ENCODE measurements at places on chromosomes 6 and 20. TPM values are rescaled to one million over a fixed set of nuclear protein-coding genes. Genes with fewer than 3 reads are reported as not detected.

- H3K4me3 ChIP-seq, result no peak overlapping the region
- no peaks in the 10 kb centered on the region for H3K4me1 ChIP-seq
These were observed 9.2 kb downstream of the LY86 start for GRCh38 chr6:6597682-6598081.

Gene LY6G6D
- total RNA-seq, result not detected

GRCh38 chr6:151297886-151298285 is 58.1 kb downstream of the AKAP12 start:
- DNase-seq, result no peak
- no peak overlapping the region for H3K27ac ChIP-seq
- no peaks in the 10 kb centered on the region for H3K36me3 ChIP-seq
- H3K4me3 ChIP-seq, result no peak overlapping the region

DNA sequence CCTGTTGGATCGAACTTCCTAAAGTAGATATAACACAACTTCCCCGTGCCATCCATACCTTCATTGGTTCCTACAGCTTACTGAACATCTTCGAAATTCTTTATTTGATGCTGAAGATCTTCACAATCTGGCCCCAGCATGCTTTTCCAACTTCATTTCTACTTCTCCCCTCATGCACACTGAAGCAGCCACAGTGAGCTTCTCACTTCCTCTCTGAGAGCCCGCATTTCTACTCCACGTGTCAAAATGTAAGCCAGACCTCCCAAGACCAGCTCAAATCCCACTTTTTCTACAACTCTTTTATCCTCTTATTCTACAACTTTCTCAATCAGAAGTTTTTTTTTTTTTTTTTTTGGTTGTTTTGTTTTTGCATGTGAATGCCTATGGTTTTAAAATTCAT is 254.7 kb downstream of the GMPR start:
- no peaks in the 10 kb centered on the region for H3K27me3 ChIP-seq
- DNase-seq, result no peak
- H3K27ac ChIP-seq, result no peak overlapping the region
- no peak overlapping the region for H3K4me3 ChIP-seq

Gene CABLES2
- 10.8 TPM for total RNA-seq

- H3K27me3 ChIP-seq, result no peaks in the 10 kb centered on the region
- no peak overlapping the region for H3K27ac ChIP-seq
- no peaks in the 10 kb centered on the region for H3K4me1 ChIP-seq
- H3K4me3 ChIP-seq, result no peak overlapping the region
- H3K36me3 ChIP-seq, result no peaks in the 10 kb centered on the region
These were observed 17.7 kb downstream of the HCK start for GRCh38 chr20:32069711-32070110.

GRCh38 chr6:120129228-120129627 is 779.7 kb upstream of the MAN1A1 start:
- H3K27me3 ChIP-seq, result no peaks in the 10 kb centered on the region
- no peak for DNase-seq
- H3K27ac ChIP-seq, result no peak overlapping the region

- no peaks in the 10 kb centered on the region for H3K36me3 ChIP-seq
- H3K4me3 ChIP-seq, result no peak overlapping the region
- H3K27me3 ChIP-seq, result no peaks in the 10 kb centered on the region
- DNase-seq, result no peak
These were observed 23.8 kb downstream of the MANEA start for GRCh38 chr6:95601133-95601532.

DNA sequence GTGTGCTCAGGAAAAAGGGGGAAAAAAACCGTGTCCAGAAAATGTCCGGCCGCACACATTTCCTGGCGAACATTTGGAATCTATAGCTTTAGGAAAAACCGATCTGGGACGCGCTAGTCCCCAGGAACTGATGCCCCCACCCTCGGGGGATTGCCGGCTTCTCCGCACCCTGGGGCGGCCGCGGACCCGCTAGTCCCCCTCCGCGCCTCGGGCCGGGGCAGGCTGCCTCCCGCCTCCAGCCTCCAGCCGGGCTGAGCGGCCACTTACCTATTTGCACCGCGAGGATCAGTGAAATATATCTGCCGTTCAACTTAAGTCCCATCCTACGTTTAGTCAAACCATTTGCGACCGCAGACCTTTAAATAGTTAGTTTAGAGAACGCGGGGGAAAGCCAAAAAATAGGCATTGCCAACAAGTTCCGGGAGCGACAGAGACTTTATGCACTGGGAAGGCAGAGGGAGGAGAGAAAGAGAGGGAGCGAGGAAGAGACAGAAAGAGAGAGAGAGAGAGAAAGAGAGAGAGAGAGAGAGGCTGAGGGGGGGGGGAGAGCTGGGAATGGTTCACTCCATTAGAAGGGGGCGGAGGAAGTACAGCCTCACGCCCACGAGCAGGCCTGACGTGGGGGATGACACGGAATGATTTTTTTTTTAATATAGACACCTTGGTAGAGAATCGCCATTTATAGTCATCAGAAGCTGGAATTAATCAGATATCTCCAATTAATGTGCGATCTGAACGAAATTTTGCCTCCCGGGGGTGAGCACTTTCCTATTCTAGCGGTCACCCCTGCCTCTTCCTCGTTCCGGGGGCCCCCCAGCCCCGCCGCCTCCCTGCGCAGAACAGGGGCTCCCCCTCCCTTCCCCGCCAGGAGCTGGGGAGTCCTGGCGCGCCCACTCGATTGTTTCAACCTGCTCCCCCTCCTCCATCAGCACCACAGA is at the start of gene NRN1:
Gene NRN1, minus strand, starts transcription at position 498 of the 938 bp plus-strand sequence. Its CDS starts 176 bp downstream, at position 322.
- peaks cover 63% of the 10 kb centered on the region for H3K27me3 ChIP-seq

All from right atrium auricular region (tissue), 2 donors.